ENCODE measurements at places on chromosomes 2 and 18. TPM values are rescaled to one million over a fixed set of nuclear protein-coding genes. Genes with fewer than 3 reads are reported as not detected.

GRCh38 chr2:20361893-20362292 lies 11.2 kb upstream of the PUM2 start:
- no peak for DNase-seq

DNA sequence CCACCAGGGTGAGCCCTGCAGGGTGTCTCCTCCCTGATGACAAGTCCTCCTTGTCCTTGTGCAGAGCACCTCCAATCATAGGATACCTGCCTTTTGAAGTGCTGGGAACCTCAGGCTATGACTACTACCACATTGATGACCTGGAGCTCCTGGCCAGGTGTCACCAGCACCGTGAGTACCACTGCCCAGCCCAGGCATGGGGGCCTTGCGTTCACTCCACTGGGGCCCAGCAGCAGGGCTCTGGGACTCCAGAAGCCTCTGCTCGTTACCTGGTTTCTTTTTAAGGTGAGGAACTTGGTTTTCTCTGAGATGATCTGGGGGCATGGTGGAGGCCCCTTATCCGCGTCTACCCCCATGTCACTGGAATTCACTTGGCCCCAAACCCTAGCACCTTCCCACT lies 36.5 kb upstream of the RPL31 start:
- DNase-seq: no peak

GRCh38 chr2:139123795-139124194 lies 343.6 kb upstream of the NXPH2 start:
- no peak for DNase-seq

DNA sequence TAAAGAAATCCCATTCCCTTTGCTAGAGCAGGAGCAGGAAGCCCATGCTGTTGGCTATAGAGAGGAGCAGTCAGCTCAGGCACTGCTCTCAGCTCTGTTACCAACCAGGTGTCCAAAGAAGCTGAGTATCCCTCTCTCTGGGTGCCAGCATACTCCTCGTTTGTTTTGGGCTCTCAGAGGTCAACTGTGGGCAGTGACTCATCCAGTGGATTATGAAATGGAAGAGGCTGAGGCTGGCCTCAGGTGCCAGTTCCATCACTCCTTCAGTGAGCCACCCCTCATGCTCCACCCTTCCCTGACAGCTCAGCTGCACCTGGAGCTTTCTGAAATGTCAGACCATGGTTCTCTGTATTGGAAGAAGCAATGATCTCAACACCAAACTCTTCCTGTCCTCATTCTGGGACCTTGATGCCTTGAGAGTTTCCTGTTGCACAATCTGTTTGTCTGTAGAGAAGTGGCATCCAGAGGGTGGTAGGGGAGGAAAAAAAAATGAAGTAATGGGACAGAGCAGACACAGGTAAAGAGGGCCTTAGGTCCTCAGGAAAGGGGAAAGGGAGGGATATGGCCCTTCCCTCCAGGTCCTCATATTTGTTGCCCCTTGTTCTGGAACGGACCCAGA lies 31.2 kb upstream of the EN1 start:
- no peak for DNase-seq

The LRRC30 gene
- not detected for total RNA-seq

Measured in esophagus squamous epithelium (tissue), 5 donors.